ENCODE measurements at places on chromosomes 7 and 10.

DNA sequence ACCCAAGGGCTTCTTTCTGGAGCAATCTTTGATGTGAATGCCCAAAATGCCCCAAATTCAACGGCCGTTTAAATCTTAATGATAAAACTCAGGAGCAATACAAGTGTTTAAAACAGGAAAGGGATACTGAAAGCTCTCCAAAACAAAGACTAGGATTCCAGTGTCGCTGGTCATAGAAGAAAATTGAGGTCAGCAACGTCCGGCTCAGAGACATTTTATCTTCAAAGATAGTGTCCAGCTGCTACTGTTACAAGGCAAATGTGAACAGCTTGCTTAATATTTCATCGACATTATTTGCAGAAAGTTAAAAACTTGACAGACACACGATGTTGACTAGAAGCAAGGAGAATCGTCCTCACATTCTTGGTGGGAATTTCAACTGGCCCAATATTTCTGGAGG is 15.4 kb upstream of the CTBP2 start:
- no peak for DNase-seq

DNA sequence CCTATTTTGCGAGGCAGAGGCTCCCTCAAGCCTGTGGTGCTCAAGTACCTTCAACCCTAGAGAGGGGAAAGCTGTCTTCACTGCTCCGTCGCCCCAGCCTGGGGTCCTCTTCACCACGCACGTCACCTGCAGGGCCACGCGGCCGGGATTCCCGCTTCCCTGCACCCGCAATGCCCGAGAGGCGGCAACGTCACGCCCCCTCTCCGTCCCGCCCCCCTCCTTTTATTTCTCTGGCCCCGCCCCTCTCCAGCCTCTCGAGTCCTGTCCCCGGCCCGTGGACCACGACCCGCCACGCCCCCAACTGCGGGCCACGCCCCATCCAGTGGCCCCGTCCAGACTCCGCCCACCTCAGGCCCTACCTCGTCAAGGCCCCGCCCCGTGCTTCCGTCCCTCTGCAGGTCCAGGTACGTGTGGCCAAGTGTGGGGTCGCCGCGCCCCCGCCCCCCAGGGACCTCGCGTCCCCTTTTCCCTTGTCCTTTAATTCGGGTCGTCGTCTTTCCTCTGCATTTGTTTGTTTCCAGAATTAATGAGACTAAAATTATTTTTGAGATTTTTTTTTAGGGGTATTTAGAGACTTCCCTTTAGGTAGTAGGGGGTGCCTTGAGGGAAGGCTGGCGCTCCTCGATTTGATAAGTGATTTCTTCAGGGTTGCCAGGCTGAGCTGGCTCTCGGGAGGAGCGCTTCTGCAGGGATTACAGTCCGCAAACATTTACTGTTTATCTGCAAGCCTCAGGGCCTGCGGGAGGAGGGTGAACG is 69.8 kb upstream of the BAIAP2L1 start:
- DNase-seq = no peak

GRCh38 chr10:33630761-33631160 is 296.3 kb upstream of the NRP1 start:
- no peak for DNase-seq

DNA sequence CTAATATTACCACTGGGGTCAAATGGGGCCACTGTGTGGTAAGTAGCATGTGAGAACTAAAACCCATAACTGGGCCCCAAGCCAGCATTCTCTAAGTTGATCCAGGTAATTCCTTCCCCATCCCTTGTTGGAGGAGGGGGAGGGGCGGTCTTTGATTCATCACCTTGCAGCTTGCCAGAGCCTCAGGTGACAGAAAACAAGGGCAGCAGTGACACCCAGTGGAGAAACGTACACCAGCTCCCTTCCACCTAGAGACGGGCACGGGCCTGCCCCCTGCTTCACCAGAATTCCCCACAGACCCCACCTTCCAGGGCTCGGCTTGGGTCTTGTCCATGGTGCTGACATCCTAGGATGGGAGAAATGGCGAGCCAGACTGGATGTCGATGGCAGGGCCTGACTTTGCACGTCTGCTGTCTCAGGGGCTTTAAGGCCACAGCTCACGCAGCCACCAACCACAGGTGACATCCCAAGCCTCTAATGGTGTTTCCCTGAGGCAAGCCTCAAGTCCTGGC is 102.0 kb downstream of the STRA8 start:
- DNase-seq = peak; percentile 68

DNA sequence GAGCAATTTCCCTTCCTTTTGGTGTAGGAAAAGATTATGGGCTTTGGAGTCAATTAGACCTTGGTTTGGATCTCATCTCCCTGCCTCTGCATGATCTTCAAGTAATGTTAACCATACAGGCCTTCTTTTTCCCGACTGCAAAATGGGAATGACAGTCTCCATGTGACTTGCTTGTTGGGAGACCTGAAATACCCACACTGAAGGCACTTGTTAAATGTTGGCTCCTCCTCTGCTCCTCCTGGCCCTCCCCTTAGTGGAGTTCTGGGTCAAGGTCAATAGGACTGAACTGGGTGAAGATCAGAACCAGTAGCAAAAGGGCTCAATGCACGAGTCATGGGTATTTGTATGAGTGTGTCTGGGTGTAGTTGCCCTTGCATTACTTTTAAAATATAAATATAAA is 179.4 kb upstream of the PRR15 start:
- DNase-seq = no peak

- no peak for DNase-seq
Observed at GRCh38 chr7:44634839-44635591, 28.6 kb downstream of the OGDH start.

DNA sequence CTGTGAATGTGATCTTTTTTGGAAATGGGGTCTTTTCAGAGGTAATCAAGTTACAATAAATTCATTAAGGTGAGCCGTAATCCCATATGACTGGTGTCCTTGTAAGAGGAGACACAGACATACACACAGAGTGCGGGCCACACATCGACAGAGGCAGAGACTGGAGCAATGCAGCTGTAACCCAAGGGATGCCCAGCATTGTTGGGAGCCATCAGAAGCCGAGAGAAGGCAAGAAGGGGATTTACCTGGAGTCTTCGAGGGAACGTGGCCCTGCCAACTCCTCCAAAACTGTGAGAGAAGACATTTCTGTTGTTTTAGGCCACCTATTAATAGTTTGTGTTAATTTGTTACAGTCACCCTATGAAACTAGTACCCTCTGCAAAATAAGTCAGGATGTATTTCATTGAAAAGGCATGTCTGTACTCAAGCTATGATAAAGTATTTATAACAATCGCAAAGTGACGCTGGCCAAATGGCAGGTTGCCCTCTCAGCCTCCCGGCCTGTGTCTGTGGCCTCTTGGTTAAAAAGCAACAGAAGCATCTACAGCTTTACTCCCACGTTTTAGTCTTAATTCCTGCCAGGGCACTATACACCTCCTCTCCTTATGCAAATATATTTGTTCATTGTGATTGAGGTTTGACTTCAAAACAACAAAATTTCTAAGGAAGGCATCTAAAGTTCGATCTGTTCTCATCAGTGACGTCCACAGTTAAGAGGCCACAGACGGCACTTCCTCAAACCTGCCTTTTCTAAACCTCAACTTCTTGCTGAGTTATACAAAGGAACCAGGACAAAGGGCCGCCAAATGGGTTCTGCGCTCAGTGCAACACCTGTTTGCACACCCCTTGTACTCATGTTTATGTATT is 46.8 kb downstream of the HIPK2 start:
- DNase-seq = peak; percentile 87

GRCh38 chr7:3010161-3010560 is 33.5 kb downstream of the CARD11 start:
- no peak for DNase-seq

DNA sequence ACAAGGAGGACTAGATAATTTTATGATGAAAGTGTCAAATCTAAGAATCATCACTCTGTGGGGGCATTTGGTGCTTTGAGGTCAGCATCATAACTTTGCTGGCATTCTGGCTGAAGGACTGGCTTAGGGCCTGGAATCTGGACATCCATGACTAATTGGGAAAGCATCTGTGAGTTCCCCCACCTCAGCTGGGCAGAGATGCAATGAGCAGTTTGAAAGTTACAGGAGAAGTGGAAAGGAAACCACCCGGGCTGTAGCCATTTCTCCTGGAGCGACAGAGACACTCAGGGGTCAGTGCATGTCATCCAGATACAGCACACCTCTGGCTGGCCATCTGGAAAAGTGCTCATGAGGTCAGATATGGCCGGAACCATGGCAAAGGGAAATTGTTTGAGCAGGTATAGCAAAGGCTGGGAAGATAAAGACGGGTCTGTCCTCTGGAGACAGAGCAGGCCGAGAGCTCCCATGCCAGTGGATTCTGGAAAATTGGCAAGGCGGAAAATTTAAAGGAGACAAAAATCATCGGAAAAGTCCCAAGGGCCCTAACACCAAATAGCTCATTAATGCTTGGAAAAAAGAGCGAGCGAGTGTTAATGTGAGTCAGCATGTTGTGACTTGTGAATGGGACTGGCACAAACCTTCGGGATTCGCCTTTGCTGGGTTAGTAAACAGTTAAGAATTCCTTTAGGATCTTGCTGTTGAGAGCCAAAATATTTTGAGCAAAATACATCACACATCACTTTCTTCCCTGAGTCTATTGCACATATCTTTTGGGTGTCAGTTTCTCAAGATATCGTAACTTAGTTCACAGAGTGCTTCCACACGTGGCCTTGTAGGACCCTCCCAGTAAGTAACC is 188.4 kb upstream of the AGK start:
- DNase-seq = peak; percentile 65

DNA sequence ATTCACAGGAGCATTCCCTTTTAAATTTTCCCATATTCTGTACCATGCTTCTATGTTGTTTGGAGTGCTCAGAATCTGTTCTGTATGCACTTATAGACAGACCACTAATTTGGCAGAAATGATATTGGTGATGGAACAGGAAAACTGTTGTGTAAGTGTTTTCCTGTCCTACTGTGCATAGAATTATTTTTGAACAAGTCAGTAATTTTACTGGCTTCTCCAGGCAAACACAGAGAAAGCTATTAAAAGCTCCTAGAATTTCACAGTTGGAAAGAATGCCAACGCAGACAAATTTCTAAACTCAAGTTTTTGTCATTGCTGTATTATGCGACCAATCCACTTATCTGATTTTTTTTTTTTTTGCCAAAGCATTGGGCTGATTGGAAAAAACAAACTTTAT is 55.7 kb downstream of the ANKMY2 start:
- DNase-seq = no peak

DNA sequence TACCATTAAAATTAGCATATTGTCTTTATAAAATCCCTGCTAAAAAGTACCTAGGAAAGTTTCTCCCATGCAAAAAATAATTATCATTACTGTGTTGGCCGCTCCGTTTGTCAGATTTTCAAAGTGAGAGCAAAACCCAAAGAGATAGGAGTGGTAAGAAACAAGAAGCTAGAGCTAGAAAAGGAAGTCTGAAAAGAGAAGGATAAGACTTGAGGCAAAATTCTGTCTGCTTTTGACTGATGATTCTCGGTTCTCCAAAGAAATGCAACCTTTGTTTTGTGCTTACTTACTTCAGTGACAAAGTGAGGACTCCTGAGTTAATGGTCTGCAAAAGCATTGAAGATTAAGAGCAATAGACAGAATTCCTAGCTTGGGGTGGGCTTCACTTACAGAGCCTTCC is 33.3 kb upstream of the CAPZA2 start:
- DNase-seq = no peak

GRCh38 chr10:91210435-91210834 is 10.0 kb upstream of the PCGF5 start:
- DNase-seq = no peak

DNA sequence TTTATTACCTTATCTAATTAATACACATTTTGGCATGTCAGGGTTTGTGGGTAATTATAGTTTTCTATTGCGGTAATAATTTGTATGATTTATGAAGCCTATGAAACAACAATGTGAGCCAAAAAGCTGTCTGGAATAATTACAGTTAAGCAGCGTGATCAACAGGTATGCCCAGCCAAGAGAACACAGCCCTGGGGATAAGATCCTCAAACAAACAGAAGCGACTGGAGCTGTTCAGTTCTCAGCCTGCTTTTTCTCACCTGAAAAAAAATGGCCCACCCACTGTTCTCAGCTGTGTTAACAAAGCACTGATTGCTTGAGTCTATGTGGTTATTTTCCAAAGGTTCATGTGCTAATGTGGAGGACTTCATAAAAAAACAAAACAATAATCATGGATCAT is 855.8 kb downstream of the GATA3 start:
- no peak for DNase-seq

GRCh38 chr10:79446758-79447084 is 1.3 kb upstream of the ZCCHC24 start:
- no peak for DNase-seq

- no peak for DNase-seq
Observed at GRCh38 chr7:66642186-66642585, 13.5 kb downstream of the KCTD7 start.

DNA sequence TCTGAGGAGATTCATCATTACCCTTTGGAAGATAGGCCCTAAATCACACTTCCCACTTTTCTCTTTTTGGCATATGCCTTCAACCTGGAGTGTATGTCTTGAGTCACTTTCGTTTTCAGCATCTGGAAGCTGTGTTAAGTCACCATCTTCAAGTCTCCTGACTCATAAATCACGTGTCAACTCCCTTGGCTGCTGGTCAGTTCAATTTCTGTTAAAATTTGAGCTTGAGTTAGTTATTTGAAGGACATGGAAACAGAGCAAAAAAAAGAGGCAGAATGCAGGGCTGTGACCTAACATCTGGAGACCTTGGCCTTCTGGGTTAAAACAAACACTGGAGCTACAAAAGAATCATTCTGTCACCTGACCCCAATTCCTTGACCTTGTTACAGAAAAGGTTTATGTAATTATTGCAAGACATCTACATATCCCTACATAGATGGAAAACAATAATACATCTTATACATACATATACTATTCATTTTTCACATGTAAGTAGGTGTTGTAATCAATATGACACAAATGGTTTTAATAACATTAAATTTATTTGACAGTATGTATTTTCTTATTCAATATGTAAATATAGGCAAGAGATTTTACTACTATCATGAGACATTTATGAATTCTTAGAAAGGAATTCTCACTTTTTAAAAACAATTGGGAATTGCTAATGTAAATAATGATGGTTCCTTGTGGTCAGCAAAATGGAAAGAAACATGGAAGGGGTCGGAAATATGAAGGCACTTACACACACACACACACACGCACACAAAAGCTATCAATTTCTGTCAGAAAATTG is 169.7 kb upstream of the PHYHIPL start:
- DNase-seq = peak; percentile 89

DNA sequence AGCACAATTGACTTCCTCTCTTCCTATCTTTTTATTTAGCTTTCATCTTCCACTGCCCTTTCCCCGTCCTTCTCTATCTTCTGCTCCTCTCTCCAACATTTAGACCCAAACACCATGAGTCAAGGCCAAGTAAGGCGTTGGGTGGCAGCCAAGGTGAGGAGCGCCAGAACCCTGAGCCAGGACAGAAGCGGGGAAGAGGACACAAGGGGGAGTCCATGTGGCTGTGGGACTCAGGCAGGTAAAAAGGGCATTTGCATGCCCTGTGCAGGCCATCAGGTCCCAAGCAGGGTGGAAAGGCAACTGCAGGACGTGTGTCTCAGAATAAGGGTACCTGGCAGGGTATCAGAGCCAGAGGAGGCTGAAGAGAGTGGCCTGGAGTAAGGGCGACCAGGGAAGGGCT is 192.4 kb upstream of the PFKP start:
- no peak for DNase-seq

GRCh38 chr10:1178506-1178905 is 122.3 kb downstream of the WDR37 start:
- no peak for DNase-seq

- no peak for DNase-seq
Observed at GRCh38 chr7:56218510-56218909, 102.3 kb upstream of the NUPR2 start.

- DNase-seq = peak; percentile 43
Observed at GRCh38 chr7:5406957-5407945, 16.4 kb downstream of the TNRC18 start.

Data from choroid plexus epithelial cell (primary cell).